Amygdala (tissue), 56 donors: ENCODE measurements at places on chromosomes 11 and 22.

DNA sequence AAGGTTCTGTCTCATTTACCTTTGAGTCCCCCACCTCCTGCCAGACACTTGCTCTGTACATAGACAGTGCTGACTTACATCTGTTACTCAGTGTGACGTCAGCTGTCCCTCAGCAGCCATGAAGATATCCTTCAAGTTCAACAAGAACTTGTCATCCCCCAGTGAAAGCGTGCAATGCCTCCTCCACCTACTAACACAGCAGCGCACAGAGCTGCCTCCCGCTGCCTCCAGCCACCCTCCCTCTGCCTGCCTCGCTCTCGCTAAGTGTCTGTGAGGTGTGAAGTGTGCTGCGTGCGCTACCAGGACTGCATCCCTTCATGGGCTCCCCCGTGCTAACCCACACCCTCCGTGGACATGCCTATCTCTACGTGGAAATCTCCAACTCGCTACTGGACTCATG, 621.4 kb downstream of the BRD1 start:
- no peak for DNase-seq

DNA sequence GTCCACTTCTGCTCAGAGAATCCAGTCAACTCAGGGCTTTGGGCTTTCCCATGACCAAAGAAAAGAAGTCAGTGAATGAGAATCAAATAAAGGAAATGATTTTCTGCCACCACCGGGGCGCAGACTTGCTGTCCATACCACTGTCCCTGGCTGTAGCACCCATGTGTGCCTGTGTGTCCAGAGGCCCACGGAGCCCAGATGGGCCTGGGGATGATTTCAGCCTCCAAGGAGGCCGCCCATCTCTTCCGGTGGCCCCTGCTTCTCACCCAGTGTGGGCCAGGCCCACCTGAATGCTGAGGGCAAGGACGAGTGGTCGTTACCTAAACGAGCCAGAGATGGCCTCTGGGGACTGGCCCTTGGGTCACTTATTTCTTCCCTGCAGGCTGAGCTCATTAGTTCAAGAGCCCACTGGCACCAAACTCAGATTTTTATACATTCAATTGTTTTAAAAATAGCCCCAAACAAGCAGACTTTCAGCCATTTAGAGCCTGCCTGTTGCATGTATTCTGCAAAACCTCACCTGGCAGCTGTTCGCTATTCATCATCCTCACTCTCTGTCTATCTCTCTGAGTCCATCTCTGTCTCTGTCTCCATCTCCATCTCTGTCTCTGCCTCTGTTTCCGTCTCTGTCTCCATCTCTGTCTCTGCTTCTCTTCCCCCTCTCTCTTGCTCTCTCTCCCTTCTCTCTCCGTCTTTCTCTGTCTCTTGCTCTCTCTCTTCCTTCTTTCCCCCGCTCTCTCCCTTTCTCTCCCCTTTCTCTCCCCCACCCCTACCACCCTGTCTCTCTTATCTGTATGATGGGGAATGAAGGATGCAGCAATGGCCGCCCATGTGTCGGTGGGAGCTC, 24.2 kb downstream of the KRTAP5-5 start:
- DNase-seq: no peak

DNA sequence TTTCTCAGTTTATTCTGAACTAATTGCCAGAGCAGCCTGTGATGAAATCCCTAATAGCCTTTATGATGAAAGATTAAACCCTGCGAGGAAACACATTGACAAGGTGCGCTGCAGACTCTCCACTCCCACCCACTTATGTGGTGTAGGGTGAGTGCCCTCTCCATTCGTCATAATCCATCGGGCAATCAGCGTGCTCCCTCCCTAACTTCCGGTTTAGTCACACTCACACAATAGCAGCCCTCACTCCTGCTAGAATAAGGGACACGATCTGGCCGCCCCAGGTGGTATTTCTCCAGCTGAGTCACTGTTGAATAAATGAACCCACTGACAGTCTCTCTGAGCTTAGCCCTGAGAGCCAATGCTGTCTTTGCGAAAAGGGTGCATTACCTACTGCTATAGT, 188.3 kb downstream of the OPCML start:
- no peak for DNase-seq

DNA sequence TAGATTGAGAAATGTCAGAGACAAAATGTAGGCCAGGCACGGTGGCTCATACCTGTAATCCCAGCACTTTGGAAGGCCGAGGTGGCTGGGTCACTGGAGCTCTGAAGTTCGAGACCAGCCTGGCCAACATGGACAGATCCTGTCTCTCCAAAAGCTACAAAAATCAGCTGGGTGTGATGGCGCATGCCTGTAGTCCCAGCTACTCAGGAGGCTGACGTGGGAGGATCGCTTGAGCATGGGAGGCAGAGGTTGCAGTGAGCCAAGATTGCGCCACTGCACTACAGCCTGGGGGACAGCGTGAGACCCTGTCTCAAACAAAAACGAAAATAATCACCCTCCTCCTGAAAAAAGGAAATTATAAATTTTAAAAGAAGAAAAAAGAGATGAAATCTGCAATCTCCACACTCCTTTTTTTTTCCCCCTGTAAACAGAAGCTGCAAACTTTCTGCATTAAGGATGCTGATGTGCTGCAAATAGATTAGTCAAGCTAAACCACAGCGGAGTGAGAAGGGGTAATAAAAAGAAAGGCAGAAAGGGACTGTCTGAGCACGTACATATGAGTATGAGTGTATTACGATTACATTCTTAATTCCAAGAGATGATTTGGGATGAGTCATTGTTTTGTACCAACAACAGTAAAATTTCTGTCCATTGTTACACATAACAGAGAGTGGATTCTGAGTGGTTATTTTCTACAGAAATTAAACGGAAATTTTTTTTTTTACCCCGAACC, 87.3 kb downstream of the SIK3 start:
- no peak for DNase-seq

- DNase-seq: no peak
Observed at GRCh38 chr11:128476729-128477128, 110.6 kb downstream of the ETS1 start.

DNA sequence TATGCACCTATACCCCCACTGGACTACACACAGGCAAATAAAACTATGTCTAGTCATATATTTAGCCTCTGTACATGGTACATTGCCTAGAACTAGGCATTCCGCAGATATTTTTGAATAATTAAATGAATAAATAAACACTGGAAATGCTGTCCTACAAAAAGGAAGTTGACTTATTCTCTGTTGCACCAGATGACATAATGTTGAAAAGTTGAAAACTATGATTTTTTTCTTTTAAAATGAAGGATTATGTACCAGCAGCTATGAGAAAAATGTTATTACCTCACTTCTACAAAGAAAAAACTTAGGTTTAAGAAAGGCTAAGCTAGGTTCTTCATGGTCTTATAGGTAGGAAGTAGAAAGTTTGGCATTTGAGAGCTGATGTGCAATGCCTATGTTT, 856.6 kb downstream of the METTL15 start:
- DNase-seq: no peak

DNA sequence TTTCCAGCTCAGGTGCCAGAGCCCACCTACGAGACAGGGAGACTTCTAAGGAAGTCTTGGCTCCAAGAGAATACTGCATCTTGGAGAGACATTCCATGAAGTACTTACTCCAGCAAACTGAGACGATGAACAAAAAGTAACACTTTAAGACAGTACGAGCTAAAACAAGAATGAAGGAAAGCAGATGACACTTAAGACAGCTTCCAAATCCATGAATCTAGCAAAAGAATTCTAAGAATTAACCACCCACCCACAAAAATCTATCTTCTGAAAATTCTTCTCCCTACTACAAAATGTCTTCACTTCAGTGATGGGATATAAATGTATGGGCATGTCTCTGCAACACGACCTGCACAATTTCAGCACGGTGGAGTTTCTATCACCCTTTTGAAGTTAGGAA, 132.9 kb downstream of the C11orf58 start:
- DNase-seq: no peak

GRCh38 chr11:101061606-101062005, 68.0 kb downstream of the PGR start:
- no peak for DNase-seq

DNA sequence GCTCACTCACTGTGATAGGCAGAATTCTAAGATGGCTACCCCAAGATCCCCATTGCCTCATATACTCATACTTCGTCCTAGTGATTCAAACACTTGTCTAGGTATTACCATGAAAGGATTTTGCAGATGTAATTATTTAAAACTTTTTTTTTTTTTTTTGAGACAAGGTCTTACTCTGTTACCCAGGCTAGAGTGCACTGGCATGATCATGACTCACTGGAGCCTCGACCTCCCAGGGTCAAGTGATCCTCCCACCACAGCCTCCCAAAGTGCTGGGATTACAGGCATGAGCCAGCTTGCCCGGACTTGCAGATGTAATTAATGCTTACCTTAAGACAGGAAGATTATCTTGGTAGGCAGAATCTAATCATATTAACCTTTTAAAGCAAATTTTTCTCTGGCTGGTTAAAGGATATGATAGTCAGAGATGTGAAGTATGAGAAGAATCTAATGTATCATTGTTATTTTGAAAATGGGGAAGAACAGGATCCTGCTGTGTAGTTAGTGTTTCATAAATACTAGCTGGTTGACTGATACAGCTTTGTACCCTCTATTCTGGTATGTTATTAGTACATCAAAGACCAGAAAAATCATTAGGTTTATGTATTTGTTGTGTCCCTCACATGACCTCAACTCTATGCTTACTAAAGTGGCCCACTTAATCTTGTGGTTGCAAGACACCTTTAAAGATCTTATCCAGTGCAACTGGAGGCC, 35.5 kb downstream of the C2CD3 start:
- no peak for DNase-seq
